ENCODE measurements at places on chromosomes 1 and 21.
A peak's percentile ranks its signal among the peaks of the same experiment; 100 is the strongest.

DNA sequence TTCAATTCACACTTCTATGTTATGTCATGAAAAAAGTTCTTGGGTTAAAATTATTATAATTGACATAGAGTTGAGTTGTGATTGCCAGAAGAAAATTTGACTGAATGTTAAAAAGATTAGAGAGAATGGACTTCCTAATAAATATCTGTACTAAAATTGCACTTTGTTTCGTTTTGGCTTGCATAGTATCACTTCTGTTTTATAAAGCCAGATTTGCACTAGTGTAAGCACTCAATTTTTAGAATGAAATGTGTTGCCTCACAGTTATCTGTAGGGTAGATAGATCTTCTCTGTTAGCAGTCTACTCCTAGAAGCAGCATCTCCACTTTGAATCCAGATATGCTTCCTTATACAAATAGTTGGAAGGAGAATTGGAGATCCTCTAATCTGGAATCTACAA, 95.2 kb upstream of the MPC2 start:
- no peak for DNase-seq

DNA sequence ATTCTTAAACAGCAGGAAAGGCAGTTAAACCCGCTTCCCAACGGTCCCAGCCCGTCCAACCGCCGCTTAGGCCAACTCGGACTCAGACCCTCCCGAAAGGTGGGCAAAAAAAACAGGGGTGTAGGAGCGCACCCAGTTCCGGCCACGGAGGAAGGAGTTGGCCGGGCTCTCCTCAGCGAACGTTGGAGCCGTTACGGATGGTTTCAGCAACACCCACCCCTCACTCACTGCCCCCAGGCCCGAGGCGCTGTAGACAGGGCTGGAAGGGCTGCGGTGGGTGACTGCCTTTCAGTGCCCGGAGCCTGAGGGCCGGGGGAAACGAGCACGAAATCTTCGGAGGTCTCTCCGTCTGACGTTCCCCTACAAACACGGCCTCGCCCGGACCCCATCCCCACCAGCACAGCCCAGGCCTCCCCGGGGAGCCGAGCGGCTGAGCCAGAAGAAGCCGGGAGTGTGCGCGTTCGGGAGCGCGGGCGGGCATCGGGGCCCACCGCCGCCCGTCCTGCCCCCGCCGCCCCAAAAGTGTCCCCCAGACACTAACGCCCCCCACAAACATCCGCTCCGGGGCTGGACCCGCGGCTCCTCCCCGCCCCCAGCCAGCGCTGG, 1.3 kb downstream of the KDM5B start:
- DNase-seq, result no peak

DNA sequence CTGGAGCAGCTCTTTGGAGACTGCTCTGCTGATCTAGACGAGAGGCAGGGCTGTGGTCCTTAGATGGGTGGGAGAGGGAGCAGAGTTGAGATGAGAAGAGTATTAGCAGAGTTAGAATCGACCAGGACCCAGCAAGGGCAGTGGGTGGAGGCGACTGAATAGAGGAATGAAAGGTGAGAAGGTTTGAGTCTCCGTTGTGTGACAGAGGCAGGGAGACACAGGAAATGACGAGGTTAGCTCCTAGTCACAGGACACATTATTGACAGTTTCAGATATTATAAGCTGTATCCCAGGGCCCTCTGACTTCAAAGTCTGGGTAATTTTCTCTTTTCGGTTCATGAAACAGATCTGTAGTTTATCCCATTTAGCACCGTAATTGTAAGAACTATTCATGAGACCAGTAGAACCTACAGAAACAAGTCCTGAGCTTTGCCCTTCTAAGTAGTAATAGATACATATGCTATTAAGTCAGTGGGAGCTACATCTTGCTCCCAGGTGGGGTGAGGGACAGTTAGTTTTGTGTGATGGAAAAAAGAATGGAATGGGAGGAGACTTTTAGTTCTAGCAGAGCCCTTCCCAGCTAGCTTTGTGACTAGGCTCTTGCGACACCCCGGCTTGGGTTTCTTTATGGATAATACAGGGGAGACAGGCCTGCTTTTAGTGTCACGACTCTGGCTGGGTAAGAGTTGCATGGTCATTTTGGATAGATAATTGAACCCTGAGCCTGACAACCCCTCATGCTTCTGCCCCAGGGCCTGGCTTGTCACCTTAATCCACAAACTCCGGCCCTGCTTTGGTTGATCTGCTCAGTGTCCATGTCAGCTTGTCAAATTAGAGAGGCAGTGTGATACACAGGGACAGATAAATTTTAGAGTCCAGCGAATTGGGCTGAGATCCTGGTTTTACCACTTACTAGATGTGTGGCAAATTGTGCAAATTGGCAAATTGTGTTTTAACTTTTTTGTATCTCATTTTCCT, 70.2 kb downstream of the UCK2 start:
- DNase-seq, result peak; percentile 47

DNA sequence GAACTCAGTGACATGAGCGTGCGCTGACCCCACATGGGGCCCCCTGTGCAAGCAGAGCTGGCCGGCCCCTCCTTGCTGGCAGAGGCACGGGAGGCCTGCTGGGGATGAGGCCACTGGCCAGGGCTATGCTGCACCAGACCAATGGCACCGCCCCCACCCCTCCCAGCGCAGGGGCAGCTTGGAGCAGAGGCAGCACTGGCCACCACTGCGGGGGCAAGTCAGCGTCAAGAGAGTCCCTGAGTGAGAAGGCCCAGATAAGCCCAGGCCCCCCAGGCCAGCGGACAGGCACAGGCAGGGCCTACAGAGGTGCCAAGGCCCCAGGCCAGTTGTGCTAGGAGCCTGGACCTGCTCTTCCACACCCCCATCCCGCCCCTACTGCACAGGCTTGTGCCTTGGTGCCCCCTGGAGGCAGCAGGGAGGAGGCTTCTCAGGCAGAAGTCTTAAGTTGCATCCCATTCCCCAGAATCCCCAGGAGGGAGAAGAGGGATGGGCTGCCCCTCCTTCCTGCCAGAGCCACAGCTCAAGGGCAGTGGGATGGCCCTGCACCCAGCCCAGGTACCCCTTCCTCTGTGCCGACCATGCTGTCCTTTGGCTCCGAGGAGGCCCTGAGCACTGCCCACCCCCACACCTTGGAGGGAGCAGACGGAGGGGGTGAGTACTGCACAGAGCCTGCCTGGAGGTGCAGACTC, 35.8 kb downstream of the EPHX1 start:
- peak; percentile 85 for DNase-seq

DNA sequence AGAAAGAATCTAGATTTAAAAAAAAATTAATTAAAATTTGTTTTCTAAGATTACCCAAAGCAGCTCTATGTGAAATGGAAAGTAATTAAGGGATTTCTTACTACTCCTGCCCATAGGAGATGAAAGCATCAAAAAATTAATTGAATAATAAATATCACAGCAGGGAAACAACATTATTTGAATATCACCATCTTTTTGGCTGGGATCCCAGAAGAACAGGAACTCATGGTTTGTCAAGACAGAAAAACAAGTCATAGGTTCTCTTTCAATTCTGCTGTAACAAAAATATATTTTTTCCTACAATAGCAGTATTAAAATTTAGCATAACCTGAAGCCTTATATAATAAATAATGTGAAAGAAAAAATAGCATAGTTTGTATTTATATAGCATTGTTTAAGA, 1713.4 kb downstream of the NCAM2 start:
- no peak for DNase-seq

DNA sequence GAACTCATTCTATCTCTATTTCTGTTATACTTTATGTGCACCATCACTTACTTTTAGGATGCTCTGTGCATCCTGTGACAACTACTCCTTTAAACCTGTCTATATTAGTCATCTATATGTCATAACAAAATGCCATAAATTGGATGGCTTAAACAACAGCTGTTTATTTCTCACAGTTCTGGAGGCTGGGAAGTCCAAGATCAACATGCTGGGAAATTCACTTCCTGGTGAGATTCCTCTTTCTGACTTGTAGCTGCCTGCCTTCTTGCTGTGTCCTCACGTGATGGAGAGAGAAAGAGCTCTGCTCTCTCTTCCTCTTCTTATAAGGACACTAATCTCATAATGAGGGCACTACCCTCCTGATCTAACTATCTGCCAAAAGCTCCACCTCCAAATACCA, 62.3 kb upstream of the RCOR3 start:
- no peak for DNase-seq

DNA sequence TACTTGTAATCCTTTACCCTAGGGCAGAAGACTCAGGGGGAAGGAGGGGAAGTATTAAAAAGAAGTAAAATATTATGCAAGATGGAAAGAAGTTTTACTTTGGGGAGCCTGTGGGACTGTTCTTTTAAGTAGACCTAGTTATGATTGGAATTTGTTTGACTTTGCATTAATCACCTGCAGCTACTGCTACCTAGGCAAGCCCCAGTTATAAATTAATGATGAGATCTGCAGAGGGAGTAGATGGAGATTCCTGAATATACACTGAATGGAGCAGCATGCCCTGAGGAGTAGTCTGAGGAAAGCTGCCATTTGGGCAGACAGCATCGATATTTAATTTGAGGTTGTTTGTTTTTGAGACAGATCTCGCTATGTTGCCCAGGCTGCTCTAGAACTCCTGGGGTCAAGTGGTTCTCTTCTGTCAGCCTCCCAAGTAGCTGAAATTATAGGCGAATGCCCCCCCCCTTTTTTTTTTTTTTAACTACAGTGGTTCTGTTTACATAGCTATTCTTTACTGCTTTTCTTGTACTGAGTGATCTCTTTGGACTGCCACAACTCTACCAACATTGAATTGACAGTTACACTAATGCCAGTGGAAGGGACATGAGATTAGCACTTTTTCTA, 81.4 kb upstream of the SERTAD4 start:
- DNase-seq, result no peak

- DNase-seq, result no peak
Observed at GRCh38 chr21:35933466-35933865, 126.9 kb downstream of the SETD4 start.

DNA sequence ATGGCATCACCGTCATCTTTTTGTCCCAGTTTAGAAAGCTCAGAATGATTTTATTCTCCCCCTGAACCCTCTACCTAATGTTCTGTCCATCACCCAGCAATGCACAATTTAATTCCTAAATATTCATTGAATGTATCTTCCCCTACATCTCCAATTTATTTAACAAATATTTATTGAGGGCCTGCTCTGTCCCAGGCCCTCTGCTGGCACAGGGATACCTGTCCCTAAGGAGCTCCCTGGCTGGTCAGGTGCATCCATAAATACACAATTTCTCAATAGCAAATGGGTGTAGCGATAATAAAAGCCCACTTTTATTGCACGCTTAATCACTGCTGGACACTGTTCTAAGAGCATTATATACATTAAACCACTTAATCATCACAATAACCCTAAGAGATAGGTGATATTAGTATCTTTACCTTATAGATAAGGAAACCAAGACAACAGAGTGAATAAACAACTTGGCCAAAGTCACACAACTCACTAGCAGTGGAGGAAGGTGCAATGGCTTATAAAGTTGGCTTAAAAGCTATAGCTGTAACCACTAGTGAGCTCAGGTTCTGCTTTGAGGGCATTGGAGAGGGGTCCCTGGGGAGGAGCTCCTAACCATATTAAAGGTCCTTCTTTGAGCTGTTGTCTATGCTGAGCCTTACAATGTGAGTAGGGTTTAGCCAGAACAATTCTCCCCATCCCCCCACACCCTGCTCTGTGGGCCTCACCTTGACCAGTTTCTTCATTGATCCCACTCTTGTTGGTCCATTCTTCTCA, 126.3 kb upstream of the JUN start:
- DNase-seq, result no peak

GRCh38 chr21:27586986-27587385, 620.1 kb upstream of the ADAMTS5 start:
- no peak for DNase-seq

GRCh38 chr1:221801773-221802516, 60.1 kb upstream of the DUSP10 start:
- no peak for DNase-seq

DNA sequence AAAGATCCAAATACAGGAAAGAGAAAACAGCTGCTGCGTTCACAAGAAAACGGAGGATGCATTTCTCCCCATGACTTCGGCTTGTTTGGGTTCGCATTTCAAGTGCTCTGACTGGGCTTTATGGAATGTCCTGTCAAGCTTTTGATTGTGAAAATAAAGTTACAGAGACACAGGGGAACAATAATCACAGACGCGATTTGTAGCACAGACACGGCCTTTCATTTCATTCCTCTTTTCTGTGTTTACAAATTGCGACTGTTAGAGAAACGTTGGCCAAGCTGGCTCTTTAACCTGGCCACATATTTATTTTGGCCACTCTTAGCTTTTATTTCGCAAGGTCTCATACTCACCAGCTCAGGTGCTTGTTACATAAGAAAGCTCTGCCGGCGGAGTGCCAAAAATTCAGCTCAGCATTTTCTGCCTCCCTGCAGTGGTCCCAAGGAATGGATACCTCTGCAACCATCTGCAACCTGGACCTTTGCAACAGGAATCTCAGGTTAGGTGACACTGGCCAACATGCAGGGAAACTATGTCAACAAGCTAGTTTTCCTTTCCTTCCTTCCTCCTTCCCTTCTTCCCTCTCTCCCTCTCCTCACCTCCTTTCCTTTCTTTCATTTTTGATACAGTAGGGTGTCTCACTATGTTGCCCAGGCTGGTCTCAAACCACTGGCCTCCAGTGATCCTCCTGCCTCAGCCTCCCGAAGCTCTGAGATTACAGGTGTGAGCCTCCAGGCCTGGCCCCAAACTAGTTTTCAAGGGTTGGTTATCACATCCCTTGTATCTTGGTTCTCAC, 58.2 kb upstream of the SLC45A1 start:
- no peak for DNase-seq

GRCh38 chr1:147924813-147925212, 3.4 kb upstream of the GPR89B start:
- DNase-seq, result no peak

DNA sequence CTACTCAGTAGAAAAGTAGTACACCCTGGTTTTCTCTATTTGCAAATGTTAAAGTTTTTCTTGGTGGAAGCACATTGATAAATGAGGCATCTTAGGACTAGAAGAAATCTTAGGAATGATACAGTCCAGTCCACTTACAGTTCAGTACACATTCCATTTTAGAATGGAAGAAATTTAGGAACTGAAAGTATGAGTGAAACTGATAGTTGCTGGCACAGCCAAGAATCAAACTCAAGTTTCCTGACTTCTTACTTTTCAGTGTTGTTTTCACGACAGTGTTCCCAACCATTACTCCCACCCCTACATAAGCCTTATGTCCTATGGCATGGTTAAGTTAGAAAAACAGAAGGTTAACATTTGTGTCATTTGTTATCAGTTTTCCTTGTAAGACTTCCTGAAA, 258.5 kb downstream of the BACH1 start:
- DNase-seq, result no peak

- DNase-seq, result no peak
Observed at GRCh38 chr1:117719004-117719403, 113.2 kb downstream of the TENT5C start.

GRCh38 chr1:17020502-17020901, 8.8 kb upstream of the ATP13A2 start:
- DNase-seq, result no peak

Data from SK-N-SH (cell line).